ENCODE measurements at places on chromosomes 1 and 21. TPM values are rescaled to one million over a fixed set of nuclear protein-coding genes. Genes with fewer than 3 reads are reported as not detected.
A peak's percentile ranks its signal among the peaks of the same experiment; 100 is the strongest.

Gene FCGR3B
- total RNA-seq = not detected

GRCh38 chr1:59468828-59469428 is 172.0 kb downstream of the FGGY start:
- no peak for DNase-seq

DNA sequence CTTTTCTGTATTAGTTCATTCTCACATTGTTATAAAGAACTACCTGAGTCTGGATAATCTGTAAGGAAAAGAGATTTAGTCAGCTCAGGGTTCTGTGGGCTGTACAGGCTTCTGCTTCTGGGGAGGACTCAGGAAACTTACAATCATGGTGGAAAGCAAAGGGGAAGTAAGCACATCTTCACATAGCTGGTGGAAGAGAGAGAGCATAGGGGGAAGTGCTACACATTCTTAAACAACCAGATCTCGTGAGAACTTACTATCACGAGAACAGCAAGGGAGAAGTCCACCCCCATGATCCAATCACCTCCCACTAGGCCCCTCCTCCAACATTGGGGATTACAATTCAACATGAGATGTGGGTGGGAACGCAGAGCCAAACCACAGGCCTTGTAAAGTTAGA is 37.9 kb upstream of the AHCTF1 start:
- no peak for DNase-seq

DNA sequence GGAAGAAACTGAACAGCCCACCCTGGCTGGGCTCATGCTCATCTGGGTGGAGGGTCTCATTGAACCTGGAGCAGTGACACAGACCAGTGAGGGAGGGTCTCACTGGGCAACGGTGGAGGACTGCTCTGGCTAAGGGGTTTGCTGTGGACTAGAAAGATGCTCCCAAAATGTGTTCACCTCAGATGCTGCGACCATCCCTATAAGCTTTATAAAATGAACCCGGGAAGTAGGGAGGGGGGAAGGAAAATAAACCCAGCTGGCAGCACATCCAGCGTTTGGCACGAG is 34.5 kb upstream of the LBR start:
- DNase-seq = no peak

DNA sequence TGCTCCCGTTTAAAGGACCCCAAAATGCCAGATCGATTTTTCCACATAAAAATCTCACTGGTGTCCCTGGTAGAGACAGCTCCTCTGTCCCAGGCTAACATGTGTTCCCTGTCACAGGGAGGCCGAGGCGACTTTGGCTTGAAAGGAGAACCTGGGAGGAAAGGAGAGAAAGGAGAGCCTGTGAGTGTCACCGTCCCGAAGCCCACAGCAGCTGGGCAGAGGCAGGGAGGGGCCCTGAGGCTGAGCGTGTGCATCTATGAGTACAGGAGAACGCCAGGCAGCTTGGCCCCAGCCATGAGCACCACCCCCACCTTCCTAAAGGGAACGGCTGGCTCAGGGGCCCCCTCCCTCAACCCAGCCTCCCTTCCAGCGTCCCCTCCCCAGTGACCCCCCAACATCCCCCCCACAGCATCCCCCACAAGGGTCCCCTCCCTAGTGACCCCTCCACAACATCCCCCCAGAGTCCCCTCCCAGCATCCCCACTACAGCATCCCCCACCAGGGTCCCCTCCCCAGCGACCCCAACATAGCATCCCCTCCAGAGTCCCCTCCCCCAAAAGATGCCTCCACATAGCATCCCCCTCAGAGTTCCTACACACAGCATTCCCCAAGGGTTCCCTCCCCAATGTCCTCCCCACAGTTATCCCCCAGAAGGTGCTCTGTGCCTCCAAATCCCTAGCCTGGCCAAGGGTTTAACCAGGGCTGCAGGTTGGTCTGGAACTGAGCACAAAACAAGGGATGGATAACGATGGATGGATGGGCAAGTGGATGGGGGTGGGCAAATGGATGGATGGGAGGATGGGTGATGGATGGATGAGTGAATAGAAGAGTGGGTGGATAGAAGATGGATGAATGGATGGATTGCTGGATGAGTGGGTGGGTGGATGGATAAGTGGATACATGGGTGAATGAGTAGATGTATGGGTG is 25.1 kb downstream of the COL6A2 start:
- DNase-seq = no peak

GRCh38 chr1:175200678-175201521 is 8.3 kb upstream of the KIAA0040 start:
- DNase-seq = no peak

DNA sequence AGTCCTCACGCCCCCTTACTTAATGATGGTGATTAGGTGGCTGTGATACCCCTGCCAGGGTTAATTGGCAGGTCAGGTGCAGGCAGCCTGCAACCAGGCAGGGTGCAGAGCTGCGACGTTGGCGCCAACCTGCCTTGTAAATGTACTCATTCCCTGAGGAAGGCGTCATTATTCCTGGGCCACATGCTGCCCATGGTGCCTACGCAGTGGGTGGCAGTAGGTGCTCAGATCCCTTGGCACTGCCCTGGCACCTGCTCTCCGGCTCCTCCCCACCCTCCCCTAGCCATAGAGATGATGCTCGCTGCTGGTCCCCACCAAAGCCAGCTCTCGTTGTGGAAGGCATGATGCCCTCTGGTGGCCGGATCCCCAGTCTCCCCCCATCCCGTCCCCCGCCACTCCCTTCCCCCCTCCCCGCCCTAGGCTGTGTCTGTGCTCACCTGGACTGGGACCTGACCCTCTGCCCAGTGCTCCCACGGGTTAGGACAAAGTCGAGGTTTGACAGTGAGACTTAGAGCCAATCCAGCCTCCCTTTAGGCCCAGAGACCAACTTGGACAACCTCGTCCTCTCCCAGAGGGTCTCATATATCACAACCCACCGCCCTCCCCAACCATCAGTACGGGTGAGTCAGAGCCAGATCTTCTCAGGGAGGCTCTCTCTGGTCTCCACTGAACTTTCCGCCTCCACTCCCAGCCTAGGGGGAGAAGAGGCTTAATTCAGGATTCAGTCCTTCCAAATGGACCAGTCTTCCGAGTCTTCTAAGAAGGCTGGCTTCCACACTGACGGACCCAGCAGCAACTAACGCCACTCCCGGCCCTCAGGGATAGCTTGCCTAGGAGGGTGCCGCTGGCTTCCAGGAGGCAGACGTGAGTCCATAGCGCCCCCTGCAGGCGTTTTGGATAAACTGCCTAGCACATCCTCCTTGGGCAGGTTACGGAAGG is 5.7 kb downstream of the KRTCAP2 start:
- peak; percentile 94 for DNase-seq

GRCh38 chr1:176863613-176864012 is 300.9 kb downstream of the ASTN1 start:
- DNase-seq = no peak

GRCh38 chr1:231694465-231695077 is 68.0 kb downstream of the DISC1 start:
- no peak for DNase-seq

- DNase-seq = no peak
These were observed 15.9 kb upstream of the RGS8 start for GRCh38 chr1:182700351-182700709.
